Placental pericyte (primary cell): ENCODE measurements at places on chromosomes 6 and 20. TPM values are rescaled to one million over a fixed set of nuclear protein-coding genes. Genes with fewer than 3 reads are reported as not detected.

Gene BTNL2
- not detected in 2 replicates for total RNA-seq

Gene GJA1
- 273 and 957 TPM in 2 replicates for total RNA-seq

Gene HEY2
- under 0.01 TPM in 1 of 2 replicates, not detected in the other for total RNA-seq

Gene SLC35D3
- total RNA-seq: 0.14 TPM in 1 of 2 replicates, not detected in the other

Gene SLC4A11
- 2.2 and 2.9 TPM in 2 replicates for total RNA-seq

Gene RBPJL
- not detected in 2 replicates for total RNA-seq

Gene HCRTR2
- total RNA-seq: not detected in 2 replicates

Gene NKAPL
- total RNA-seq: 1.1 and 1.5 TPM in 2 replicates

Gene BIRC7
- 0.29 and 1.3 TPM in 2 replicates for total RNA-seq

Gene SLC17A2
- not detected in 2 replicates for total RNA-seq

Gene NRSN1
- total RNA-seq: not detected in 2 replicates

Gene MAS1
- not detected in 2 replicates for total RNA-seq

Gene SNX5
- total RNA-seq: 94.5 and 140 TPM in 2 replicates

Gene PAX1
- not detected in 2 replicates for total RNA-seq

Gene LRRC1
- total RNA-seq: 9.2 and 16.9 TPM in 2 replicates

Gene COL9A1
- not detected in 2 replicates for total RNA-seq

Gene RMND1
- 31.8 and 39.6 TPM in 2 replicates for total RNA-seq

Gene ANKRD66
- not detected in 2 replicates for total RNA-seq

Gene IRAK1BP1
- total RNA-seq: 2.0 and 3.6 TPM in 2 replicates

Gene MRPL2
- total RNA-seq: 23.5 and 26.3 TPM in 2 replicates

Gene CNR1
- under 0.01 TPM in 1 of 2 replicates, not detected in the other for total RNA-seq

Gene SLC32A1
- not detected in 2 replicates for total RNA-seq

Gene PLCB1
- total RNA-seq: 14.9 and 58.9 TPM in 2 replicates

Gene LAMA5
- 53.8 and 64.3 TPM in 2 replicates for total RNA-seq

Gene ZSCAN9
- 7.9 and 14.0 TPM in 2 replicates for total RNA-seq

Gene TMEM74B
- total RNA-seq: not detected in 2 replicates

Gene STX11
- 1.0 and 2.6 TPM in 2 replicates for total RNA-seq

Gene BMP5
- total RNA-seq: not detected in 2 replicates

Gene MPIG6B
- not detected in 2 replicates for total RNA-seq

Gene TFAP2D
- total RNA-seq: not detected in 2 replicates

Gene OR2B6
- total RNA-seq: not detected in 2 replicates

Gene COL20A1
- not detected in 2 replicates for total RNA-seq

Gene DOK5
- 0.14 and 0.66 TPM in 2 replicates for total RNA-seq

Gene SLC25A27
- 1.1 and 4.0 TPM in 2 replicates for total RNA-seq

Gene TCF21
- 1.7 and 10.3 TPM in 2 replicates for total RNA-seq

Gene PREP
- 18.8 and 22.0 TPM in 2 replicates for total RNA-seq

Gene WFDC8
- total RNA-seq: not detected in 2 replicates
